ENCODE measurements at places on chromosomes 6 and 20.

DNA sequence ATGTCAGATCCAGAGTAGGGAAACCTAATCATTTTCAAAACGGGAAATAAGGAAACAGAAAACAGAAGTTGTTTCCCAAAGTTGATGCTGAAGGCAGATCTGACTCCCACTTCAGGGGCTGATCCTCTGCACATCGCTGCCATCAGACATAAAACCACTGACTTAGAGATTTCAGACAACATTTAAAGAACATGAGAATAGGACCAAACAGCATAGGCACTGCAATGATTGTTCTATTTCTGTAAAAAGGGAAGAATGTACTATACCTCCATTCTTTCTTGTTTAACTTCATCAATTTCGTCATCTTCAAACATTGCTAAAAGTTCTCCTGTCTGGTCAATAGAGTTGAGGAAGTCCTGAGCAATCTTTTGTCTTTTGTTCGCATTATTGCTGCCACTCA lies 324.7 kb upstream of the RUNX2 start:
- DNase-seq = no peak

DNA sequence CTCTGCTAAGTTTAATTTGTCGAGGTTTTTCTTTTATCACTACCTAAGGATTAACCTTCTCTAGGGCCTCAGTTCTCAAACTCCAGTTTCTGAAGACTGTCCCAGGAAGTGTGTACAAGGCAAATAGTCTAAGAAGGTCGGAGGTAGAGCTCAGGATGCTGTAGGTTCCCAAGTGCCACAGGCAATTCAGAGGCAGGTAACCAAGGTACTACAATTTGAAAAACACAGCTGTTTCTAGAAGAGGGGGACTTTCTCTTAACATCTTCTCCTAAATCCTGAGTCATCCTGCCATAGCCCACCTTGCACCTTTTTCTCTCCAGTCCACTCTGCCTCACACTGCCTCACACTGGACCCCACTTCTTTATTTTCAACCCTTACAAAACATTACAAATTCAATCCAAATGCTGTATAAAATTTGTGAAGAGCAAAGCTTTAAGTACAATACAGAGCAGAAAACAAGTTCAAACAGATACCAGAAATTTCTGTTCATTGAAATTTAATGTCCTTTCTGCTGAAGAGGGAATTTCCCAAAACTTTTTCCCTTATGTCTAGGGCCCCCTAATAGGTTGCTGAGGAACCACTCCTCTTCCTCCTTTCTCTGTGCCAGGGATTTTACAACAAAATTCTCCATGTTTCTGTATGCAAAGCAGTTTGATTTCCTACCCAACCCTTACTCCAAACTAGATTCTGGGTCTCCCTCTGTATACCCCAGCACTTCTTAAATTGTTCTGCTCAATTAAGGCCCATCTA lies 43.0 kb downstream of the FRK start:
- DNase-seq = no peak

- no peak for DNase-seq
These were observed 193.6 kb upstream of the CST7 start for GRCh38 chr20:24755411-24755922.

DNA sequence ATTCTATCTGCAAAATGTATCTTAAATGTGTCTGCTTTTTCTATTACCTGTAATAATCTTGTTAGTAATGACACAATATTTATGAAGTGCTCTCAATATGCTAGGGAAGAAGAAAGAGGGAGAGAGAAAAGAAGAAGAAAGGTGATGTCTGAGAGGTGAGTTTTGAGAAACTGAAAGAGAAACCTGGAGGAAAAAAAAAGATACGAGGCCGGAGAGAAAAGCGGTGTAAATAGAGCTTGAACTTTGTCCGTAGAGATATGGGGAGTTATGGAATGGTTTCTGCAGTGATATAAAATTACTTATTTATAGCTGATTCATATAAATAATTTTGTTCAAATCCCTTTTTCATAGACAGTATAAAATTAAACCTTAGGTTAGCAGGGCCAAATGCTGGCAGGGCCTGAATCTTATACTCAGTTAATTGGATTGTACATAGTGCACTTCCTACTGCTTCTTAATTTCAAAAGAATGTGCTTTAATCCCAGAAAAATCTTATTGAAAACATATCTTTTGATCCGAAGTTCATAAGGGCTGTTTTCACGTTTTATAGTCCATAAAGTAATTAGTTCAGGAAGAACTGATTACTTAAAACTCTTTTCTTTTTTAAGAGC lies 43.0 kb downstream of the MYB start:
- no peak for DNase-seq

GRCh38 chr6:15626878-15627674 lies 35.8 kb downstream of the DTNBP1 start:
- DNase-seq = no peak

- no peak for DNase-seq
These were observed 1.9 kb downstream of the ASF1A start for GRCh38 chr6:118895859-118896258.

DNA sequence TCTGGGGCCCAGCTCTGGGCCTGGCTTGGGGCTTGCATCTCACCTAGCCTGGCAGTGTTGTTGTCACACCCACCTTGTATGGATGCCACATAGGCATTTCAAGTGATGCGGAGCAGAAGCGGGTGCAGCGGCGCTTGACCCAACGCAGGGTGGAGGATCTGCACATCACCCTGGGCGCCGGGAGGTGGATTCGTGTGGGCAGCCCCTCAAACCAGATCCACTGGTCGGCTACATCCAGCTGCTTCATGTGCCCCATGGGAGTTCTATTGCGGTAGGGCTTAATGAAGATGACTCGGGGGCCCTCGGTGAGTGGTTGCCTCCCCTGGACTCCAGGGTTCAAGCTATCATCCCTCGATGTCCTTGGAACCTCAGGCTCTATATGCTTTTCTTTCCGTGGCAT lies 3.2 kb downstream of the TP53TG5 start:
- no peak for DNase-seq

GRCh38 chr6:145733810-145734209 lies 1.5 kb downstream of the EPM2A start:
- DNase-seq = no peak

DNA sequence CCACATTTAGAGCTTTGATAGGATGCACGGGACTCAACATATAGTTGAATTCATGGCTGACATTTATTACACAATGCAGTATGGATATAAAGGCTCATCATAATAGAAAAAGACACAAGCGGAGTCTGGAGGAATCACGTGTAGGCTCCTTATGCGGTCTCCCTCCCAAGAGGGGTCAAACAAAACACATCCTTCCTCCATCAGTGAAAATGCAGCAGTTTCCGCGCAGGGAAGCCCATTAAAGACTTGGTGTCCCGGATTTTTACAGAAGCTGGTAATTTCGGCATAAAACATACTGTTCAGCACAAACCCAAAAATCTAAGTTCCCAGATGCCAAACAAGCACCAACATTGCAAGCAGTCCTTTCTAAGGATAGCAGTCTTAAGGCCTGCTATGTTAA lies 1.1 kb downstream of the USP45 start:
- no peak for DNase-seq

GRCh38 chr6:26653007-26653406 lies 6.5 kb downstream of the ZNF322 start:
- no peak for DNase-seq

DNA sequence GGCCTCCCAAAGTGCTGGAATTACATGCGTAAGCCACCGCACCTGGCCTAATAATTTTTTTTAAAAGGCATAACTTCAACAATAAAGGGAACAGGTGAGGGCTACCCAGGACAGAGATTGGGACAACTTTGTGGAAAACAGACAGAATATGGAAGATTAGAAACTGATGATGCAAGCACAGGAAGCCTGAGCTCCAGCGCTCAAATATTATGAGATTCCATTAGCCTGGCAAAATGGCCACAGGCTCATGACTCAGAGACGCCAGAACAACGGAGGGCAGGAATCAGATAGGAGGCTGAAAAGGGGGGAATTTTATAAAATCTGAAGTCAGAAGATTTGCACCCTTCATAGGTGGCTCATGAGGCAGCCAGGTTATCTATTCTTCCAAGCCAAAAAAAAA lies 103.1 kb upstream of the MRPS10 start:
- no peak for DNase-seq

GRCh38 chr6:143673669-143674068 lies 4.1 kb upstream of the PHACTR2 start:
- no peak for DNase-seq

DNA sequence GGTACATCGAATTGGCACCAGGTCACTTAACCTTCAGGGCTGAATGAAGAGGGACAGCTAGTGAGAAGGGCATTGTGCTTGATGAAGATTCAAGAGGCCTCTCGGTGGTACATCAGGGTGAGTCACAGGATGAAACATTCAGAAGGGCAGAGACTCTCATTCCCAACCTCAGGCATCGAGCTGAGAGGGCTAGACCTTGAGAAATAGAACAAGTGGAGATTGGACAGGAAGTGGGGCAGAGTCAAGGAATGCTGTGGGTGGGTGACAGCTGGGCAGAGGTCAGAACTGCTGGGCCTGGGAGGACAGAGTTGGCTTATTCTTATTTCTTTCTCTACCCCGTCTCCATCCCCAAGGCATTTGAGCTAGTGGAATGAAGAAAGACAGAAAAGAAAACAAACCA lies 126.0 kb downstream of the SCML4 start:
- no peak for DNase-seq

DNA sequence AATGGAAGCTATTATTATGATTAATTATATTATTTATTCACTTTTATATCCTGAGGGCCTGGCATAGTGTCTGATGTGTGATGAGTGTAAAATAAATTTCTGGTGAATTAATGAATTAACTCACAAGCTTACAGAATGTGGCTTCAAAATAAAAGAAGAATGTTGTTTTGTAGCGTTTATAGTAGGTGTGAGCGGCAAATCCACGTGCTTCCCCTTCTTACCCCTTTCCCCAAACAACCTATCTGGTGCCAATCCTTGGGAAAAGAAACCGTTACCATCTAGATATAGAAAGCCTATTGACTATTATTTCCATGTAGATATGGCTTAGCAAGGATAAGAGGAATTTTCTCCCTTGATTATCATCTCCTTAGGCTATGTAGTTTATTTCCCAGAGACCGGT lies 144.6 kb upstream of the CITED2 start:
- DNase-seq = no peak

DNA sequence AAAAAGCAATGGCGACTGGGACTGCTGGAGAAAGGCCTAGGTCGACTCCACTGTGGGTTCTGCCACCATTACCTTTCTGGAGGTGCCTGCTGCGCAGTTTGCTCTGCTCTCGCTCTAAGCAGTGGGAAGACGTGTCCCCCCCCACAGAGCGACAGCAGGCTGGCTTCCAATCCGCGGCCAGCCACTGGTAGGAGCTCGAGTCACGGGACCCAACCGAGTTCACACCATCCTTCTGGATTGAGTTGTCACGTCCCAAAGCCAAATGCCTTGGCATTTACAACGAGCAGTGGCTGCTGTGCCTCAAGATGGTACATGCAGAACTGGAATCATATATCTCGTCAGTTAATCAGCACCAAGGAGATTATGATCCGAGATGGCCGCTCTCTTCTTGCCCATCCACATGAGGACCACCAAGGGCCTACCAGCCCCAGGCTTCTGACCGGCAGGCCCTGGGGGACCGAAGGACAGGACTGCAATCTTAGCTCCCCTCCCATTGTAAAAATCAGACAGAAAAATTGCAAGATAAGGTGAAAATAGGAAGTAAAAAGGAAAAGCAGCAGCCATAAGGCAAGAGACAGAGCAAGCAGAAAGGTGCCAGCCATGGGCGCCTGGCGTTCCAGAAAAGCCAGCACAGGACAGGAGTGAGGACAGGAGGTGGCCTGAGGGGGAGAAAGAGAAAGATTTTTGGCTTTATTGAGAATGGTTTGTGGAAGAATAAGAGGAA lies 74.4 kb downstream of the TRAM2 start:
- DNase-seq = no peak

GRCh38 chr6:133306931-133307330 lies 65.8 kb downstream of the EYA4 start:
- no peak for DNase-seq

DNA sequence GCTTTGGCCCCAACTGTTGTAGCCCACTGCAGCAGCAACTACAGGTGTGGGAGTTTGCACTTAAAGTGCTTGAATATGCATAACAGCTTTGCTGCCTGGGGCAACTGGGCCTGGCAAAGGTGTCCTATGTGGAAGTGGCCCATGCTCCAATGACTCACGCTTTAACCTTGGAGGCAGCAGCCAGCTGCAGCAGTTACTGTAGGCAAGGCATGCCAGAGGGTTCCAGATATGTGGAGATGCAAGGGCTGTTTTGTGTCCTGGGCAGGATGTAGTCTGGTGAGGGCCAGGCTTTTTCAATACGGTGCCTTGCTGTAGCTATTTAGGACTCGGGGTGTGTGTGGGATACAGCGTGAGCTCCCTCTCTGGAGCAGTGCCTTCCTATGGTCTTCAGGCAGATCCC lies 150.3 kb downstream of the NKAIN2 start:
- no peak for DNase-seq

DNA sequence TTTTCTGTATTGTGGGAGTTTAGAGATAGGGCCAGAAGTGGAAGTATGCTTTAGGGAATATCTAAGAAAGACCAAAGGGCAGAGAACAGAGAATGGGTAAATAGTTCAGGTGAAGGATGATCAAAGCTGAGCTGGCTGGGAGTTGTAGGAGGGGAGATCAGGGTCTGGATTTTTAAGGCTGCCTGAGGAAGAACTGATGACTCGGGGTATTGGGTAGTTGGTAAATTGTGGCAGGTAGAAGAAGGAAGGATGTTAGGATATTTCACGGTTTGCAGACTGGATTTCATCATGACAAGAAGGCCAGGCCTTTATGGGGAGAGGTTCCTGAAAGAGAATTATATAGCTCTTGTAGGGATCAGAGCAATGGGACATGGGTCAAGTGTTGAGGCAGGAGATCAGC lies 492.9 kb downstream of the UTRN start:
- DNase-seq = no peak

- DNase-seq = no peak
These were observed 299.3 kb downstream of the NRN1 start for GRCh38 chr6:5707281-5708045.

DNA sequence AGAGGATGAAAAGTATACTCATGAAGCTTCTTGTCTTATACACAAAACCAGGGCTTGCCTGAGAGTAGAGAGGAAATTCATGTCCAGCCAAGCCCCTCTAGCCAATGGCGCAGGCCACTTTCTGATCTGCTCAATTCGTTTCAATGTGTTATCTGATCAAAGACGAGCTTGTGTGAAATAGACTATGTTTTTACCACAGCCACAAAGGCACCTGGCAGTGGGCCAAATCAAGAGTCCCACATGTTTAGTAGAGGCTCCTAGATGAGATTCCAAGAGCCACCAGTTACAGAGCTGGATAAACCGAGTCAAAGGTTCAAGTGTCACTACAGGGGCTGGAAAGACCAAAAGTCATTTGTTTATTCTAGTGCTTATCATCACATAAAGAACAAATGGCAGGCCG lies 34.9 kb downstream of the GPLD1 start:
- no peak for DNase-seq

GRCh38 chr6:20400456-20401204 lies 1.0 kb upstream of the E2F3 start:
- DNase-seq = peak; percentile 73

GRCh38 chr6:24255676-24256075 lies 102.2 kb downstream of the DCDC2 start:
- DNase-seq = no peak

Data from D341Med (cell line).